Activated CD4-positive, alpha-beta T cell treated with anti-CD3 and anti-CD28 coated beads, Interleukin-2, amount 10 ng/mL, durations not matched to agents 24 days and 14 days (primary cell): ENCODE measurements at places on chromosomes 1 and 21. TPM values are rescaled to one million over a fixed set of nuclear protein-coding genes. Genes with fewer than 3 reads are reported as not detected.

Gene CRNN
- not detected in 2 replicates for total RNA-seq

Gene FAM72D
- 7.5 and 8.0 TPM in 2 replicates for total RNA-seq

Gene S100A7
- total RNA-seq = not detected in 2 replicates

Gene CA6
- total RNA-seq = 1.0 and 1.3 TPM in 2 replicates

Gene CLEC20A
- total RNA-seq = not detected in 2 replicates

Gene NAV1
- total RNA-seq = 0.40 and 1.1 TPM in 2 replicates

Gene TYW3
- total RNA-seq = 39.8 and 40.0 TPM in 2 replicates

Gene TMEM125
- total RNA-seq = not detected in 2 replicates

GRCh38 chr1:174531751-174532150 lies 84.0 kb downstream of the GPR52 start:
- DNase-seq = no peak

DNA sequence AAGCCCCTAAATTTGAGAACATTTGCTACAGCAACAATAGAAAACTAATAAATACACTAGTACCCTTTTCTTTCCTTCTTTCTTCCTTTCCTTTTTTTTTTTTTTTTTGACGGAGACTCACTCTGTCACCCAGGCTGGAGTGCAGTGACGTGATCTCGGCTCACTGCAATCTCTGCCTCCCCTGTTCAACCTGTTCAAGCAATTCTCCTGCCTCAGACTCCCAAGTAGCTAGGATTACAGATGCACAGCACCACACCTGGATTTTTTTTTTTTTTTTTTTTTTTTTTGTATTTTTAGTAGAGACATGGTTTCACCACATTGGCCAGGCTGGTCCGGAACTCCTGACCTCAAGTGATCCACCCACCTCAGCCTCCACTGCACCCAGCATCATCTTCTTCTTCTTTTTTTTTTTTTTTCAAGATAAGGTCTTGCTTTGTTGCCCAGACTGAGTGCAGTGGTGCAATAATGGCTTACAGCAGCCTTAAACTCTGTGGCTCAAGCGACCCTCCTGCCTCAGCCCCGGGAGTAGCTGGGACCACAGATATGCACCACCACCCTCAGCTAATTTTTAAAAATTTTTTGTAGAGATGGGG lies 19.6 kb upstream of the CBR3 start:
- DNase-seq = no peak

GRCh38 chr21:31473685-31474345 lies 129.8 kb upstream of the TIAM1 start:
- no peak for DNase-seq

DNA sequence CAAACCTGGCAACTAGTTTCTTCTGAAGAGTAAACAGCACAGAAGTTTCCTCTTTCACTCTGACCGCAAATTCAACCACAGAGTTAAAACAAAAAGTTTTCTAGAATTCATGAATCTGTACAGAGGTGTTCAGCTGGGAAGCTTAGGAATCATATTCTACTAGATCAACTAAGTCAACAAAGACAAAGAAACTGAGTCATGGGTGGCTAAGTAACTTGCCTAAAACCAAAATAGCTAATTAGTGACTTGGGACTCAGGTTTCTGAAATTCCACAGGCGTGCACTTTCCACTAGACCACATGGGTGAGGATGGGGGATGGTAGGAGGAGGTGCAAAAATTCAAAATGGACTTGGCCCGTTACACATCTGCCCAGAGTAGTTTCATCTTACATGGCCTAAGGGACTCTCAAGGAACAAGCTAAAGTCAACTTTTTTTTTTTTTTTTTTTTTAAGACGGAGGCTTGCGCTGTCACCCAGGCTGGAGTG lies 25.8 kb downstream of the PTPN14 start:
- DNase-seq = no peak

DNA sequence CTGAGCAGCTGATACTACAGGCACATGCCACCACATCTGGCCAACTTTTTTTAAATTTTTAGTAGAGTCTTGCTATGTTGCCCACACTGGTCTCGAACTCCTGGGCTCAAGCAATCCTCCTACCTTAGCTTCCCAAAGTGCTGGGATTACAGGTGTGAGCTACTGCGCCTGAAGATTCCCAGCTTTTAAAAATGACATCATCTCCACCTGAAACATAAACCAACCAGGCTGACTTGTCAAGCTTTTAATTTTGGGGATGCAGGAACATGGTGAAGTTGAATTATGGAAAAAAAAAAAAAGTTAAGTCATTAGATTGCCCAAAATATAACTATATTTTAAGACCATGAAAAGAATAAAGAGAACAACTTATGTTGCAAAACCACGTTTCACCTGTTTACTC lies 186.3 kb upstream of the DMRTA2 start:
- DNase-seq = no peak

DNA sequence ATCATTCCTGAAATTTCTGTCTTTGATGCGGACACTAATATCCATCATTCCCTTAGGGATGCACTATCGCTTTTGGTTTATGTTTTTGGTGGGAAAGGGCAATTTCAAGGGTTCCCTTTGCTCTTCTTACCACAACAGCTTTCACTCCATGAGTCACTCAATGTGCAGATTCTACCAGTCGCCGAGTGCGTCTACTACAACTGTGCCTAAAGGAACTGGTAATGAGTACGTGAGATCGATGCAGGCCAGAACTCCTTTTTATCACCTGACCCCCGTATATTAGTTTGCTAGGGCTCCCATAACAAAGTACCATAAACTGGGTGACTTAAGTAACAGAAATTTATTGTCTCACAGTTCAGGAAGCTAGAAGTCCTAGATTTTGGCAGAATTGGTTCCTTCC lies 27.5 kb upstream of the TMEM54 start:
- no peak for DNase-seq

- peak; percentile 89 for DNase-seq
These were observed 72.5 kb downstream of the NDUFS5 start for GRCh38 chr1:39098546-39099250.

DNA sequence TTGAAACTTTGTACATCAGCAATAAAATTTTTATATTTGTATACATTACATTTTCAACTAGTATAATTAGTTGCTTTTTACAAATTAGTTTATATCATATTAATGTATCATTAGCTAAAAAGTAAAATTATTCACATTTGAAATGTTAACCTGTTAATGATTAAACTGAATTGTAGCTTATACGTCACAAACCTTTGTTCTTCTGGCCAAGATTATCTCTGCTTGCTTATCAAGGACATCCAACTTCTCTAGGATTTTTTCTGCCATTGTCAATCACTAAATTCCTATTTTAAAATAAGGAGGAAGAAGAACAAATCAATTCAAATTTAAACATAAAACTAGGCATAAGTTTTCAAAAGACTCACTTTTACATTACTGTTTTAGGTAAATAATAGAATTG lies 7.8 kb downstream of the C1orf141 start:
- no peak for DNase-seq

DNA sequence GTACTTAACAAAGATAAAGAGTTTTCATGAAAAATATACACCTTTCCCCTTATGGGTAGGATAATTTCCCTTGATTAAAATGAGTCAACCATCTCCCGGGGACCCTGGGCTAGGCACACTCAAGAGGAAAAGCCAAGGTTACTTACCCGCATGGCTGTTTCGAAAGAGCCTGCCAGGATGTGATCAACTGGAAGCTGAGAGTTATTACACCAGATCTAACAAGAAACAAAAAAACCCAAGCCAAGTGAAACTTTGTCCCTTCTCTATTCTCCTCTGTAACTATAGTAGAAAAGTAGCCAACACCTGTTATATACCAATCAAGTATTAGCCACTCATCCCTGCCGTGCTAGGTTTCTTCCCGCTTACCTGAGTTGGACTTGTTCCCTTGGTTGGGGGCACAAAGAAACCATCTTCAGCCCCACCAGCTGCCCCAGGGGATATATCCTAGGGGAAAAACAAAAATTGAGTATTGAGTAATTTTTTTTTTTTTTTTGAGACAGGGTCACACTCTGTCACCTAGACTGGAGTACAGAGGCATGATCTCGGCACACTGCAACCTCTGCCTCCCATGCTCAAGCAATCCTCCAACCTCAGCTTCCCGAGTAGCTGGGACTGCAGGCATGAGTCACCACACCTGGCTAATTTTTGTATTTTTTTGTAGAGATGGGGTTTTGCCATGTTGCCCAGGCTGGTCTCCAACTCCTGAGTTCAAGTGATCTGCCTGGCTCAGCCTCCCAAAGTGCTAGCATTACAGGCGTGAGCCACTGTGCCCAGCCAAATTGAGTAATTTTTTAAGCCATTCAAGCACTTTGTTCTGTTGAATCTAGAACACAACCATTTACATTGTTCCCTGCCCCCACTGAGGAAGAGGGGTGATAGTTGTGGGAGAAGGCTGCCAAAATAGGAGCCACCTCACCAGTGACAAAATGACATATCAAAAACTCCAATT lies 8.4 kb upstream of the PEX19 start:
- DNase-seq = no peak

- DNase-seq = no peak
These were observed 211.9 kb upstream of the SPAG17 start for GRCh38 chr1:118396829-118397495.

- DNase-seq = no peak
These were observed 46.4 kb upstream of the ENAH start for GRCh38 chr1:225699336-225699735.

GRCh38 chr1:116334868-116335635 lies 38.0 kb upstream of the ATP1A1 start:
- DNase-seq = no peak

- DNase-seq = no peak
These were observed 86.7 kb downstream of the DDX20 start for GRCh38 chr1:111842411-111842810.

DNA sequence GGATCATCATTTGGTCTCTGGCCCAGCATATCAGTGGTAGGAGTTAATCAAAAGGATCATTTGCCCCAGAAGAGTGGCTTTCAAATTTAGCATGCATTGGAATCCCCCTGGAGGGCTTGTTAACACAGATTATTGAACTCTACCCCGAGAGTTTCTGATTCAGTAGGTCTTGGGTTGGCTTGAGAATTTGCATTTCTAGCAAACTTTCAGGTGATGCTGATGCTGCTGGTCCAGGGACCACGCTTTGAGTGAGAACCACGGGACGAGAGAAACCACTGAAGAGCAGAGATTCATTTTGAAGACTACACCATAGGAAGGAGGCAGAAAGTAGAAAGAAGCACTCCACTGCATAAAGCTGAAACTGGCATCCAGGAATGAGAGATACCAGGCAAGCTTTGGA lies 81.3 kb upstream of the DUSP10 start:
- peak; percentile 49 for DNase-seq

DNA sequence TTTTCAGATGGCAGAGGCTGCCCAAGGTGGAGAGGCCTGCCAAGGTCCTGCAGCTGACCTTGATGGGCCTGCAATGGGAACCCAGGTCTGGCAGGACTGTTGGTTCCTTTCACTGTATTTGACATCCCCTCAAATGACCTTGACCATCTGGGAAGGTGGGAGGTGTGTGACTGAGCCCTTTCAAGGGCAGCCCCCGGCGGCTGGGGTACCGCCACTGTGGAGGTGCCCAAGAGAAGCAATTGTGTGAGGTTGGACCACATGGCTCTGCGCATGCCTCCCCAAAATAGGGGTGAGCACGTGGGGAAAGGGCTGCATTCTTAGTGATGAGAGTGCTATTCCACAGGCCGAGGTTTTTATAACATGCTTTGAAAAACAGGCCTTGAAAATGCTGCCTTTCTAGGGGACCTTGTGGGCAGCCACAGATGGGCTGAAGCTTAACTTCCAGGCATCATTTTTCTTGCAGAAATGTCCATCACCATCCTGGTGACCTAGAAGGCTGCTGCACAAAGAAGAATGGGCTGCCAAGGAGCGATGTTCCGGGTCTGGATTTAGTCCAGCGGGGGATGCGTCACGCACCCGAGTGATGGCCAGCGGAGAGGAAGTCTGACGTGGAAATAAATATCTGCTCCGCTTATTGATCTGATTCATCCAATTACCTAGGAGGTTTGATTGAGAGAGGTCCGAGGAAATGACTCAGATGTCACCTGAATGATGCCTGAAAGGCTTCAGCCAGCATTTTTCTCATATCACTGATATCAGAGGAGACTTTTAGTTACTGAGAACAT lies 16.5 kb upstream of the UTS2 start:
- no peak for DNase-seq

- DNase-seq = peak; percentile 77
These were observed 2.5 kb downstream of the DISC1 start for GRCh38 chr1:231629132-231629531.

DNA sequence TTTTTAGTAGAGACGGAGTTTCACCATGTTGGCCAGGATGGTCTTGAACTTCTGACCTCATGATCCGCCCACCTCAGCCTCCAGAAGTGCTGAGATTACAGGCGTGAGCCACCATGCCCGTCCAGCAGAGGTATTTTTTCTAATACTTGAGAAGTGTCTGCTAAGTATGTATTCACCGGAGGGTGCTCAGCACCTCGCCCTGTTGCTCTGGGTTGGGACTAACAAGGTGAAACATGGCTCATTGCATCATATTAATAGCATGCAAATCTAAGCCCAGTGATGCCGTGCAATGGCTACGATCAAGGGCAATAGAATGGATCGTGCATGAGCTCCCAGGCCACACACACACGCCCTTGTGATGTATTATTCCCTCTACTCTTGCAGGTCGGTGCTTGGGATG lies 68.7 kb downstream of the PDE9A start:
- no peak for DNase-seq

- peak; percentile 56 for DNase-seq
These were observed 1.5 kb downstream of the LRRC8D start for GRCh38 chr1:89822109-89822962.

- no peak for DNase-seq
These were observed 275.0 kb downstream of the NEGR1 start for GRCh38 chr1:72007312-72007711.

DNA sequence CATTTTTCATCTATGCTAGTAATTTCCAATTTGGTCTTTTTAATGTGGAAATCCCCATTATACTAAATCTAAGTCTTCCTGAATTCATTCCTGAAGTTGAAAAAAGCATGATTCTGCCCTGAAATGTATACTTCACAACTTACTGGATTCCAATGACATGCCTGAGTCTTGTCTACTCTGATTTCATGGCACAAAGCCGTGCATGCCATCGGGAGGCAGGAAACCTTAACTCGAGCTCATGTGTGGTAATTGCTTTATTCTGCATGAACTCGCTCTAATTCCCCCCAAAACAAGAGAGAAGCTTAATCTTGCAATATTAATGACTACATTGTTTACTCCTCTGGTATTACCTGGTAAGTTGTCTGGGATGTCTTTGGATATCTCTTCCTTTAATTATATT lies 39.6 kb upstream of the PBX1 start:
- DNase-seq = no peak
